ENCODE measurements at places on chromosomes 5 and 9.
A peak's percentile ranks its signal among the peaks of the same experiment; 100 is the strongest.

DNA sequence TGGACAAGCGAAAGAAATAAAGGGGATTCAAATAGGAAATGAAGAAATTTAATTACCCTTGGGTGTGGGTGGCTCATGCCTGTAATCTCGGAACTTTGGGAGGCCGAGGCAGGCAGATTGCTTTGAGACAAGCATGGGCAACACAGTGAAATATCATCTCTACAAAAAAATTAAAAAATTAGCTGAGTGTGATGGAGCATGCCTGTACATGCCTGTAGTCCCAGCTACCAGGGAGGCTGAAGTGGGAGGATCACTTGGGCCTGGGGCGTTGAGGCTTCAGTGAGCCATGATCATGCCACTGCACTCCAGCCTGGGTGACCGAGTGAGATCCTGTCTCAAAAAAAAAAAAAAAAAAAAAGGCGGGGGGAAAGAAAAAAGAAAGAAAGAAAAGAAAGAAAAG, 4.0 kb upstream of the RCL1 start:
- no peak for DNase-seq

- DNase-seq = no peak
These were observed 113.9 kb downstream of the WNK2 start for GRCh38 chr9:93297659-93298497.

- DNase-seq = no peak
These were observed 66.0 kb upstream of the IRX4 start for GRCh38 chr5:1948663-1949191.

GRCh38 chr9:117783828-117784227, 79.6 kb downstream of the TLR4 start:
- DNase-seq = peak; percentile 54

- DNase-seq = no peak
These were observed 96.2 kb upstream of the PAPPA start for GRCh38 chr9:116057371-116057770.

- DNase-seq = no peak
These were observed 128.1 kb upstream of the RPS23 start for GRCh38 chr5:82406205-82406773.

DNA sequence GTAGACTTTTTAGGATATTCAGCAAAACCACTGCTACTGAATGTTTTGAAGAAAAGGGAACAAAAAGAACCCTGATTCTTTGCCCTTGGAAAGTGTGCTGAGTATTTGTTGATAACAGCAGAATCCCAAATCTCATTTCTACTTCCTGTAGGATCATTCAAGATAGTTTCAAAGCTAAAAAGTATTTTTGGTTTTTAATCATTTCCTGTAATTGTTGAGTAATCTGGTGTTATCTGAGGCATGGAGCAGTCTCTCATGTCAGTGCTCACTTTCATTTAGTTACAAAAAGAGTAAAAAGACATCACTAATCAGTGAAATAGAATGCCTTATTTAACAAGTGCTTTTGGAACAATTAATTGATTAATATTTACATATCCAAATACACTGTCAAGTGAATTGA, 56.1 kb downstream of the ITGA2 start:
- DNase-seq = no peak
